ENCODE measurements at places on chromosomes 3 and 15. TPM values are rescaled to one million over a fixed set of nuclear protein-coding genes. Genes with fewer than 3 reads are reported as not detected.

The SPTSSB gene
- 78.0 TPM for total RNA-seq

The PPP2R3A gene
- 9.4 TPM for total RNA-seq

The PGBD4 gene
- total RNA-seq = 2.6 TPM

- DNase-seq = no peak
Observed at GRCh38 chr15:64024172-64025050, 21.9 kb downstream of the DAPK2 start.

DNA sequence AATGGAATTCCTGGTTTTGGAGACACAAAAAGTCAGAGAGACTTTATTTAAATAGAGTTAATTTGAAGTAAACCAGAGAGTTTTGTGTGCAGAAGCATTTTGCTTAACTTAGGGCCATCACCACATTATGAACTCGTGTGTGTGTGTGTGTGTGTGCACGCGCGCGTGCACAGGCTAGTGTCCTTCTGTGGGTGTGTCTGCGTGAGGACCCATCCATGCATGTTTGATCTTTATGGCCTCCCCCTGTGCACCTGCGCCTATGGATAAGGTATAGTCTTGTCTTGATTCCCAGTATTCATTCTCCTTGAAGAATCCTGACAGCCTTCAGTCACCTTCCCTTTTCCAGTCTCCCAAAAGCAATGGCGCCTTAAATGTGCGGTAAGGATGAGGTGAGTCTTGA, 26.0 kb downstream of the MUC20 start:
- no peak for DNase-seq

GRCh38 chr15:91515188-91515754, 338.2 kb upstream of the SLCO3A1 start:
- peak; percentile 80 for DNase-seq

DNA sequence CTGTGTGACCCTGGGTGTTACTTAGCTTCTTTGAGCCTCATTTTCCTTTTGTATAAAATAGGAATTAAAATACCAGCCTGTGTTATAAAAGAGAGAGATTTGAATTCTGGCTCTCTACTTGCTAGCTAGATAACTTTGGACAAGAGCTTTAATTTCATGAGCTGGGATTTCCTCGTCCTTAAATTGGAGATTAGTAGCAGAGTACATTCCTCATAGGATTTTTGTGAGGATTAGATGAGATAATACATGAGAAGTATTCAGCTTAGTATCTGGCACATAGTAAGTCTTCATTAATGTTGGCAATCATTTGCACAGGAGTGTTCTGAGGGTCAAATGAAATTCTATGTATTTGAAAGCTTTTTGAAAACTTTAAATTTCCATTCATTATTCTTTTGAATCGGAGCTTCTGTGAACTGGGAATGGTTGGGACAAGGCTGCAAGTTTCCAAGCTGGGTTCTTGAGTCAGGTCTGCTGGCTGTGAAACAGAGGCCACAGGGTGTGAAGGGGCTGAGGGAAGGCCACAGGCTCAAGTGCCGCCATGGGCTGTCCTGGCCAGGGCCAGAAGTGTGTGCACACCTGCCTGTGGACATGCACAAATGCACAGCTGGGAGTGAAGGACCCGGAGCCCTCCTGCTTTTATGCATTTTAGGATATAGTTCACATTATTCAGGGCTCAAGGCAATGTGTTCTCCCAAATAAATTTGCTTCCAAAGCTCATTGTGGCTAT, 17.2 kb downstream of the ALPK3 start:
- DNase-seq = no peak

DNA sequence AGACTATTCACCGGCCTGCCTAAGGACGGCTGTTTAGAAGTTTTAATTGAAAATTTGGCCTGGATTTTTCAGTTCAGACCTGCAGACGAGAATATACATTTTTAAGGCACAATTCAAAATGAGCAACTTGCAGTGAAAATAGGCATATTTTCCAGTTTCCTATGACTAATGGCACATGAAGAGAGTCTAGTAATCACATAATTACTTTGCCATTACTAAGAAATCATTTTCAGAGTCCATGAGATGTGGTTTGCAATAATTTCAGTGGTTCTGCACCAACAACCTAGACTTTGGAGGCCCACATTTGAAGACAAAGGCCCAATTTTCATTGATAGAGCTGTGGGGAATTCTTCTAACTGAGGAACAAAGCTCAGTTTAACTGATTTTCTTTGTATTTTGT, 205.3 kb downstream of the SOX2 start:
- DNase-seq = peak; percentile 14

DNA sequence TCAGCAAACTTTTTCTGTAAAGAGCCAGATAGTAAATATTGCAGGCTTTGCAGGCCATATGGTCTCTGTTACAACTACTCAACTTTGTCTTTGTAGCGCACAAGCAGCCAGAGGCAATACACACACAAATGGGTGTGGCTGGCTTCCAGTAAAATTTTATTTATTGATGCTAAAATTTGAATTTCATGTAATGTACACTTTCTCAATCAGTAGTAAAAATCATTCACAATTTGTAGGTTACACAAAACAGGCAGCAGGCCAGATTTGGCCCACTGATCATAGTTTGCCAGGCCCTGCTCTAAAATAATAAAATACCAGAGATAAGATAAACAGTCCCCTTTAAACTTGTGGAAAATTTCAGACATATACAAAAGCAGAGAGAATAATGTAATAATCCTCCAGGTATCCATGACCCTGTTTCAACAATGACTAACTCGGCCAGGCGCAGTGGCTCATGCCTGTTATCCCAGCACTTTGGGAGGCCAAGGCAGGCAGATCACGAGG, 330.3 kb downstream of the SHQ1 start:
- DNase-seq = peak; percentile 48

GRCh38 chr3:160374472-160374871, 24.6 kb downstream of the IFT80 start:
- DNase-seq = peak; percentile 75

DNA sequence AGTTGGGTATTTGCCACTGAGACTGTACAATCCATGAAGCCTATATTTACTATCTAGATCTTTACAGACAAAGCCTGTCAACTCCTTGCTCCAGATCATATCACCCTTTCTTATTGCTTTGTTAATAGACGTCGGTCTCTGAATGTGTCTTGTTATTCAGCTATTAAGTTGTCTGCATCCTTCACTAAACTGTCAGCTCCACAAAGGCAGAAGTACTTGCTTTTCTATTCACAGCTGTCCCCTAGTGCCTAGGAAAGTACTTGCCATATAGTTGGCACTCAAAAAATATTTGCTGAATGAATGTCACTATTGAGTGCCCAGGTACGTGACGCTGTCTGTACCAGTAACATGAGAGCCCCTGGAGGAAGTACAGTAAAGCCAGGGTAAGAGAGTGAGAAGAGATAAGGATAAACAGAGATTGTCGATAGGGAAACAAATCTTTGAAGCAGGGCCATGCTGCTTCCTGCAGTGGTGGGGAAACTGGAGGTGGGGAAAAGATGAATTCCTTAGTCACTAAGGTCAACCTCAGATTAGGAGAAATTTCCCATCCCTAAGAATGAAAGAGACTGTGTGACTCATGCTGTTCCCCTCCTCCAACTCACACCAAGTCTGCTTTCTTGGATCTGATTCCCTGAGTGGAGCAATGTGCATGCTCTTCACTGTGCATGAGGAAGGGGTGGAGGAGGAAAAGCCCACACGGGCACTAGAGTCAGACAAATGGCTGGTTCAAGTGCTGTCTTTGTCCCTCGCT, 36.3 kb downstream of the PRICKLE2 start:
- DNase-seq = peak; percentile 65

GRCh38 chr3:53646723-53647122, 152.3 kb downstream of the CACNA1D start:
- DNase-seq = no peak
